ENCODE measurements at places on chromosomes 3 and 15.

DNA sequence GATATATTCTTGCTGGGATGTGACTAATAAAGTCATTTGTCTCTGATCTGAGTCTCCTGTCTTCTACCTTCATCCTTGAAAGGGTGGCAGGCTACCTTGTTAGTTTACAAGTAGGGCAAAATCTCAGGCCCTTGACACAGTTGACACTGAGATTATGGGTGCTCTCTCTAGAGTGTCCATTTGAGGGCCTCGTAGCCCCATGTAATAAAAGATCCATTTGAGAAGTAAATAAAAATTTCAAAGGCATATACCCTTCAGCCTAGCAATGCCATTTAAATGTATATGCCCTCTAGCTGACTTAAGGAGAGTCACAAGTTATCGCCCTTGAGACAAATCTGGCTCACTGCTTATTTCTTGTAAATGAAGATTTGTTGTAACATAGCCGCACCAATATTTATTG, 98.6 kb downstream of the TCF12 start:
- DNase-seq: no peak

- DNase-seq: no peak
These were observed 449.9 kb downstream of the PDCD6IP start for GRCh38 chr3:34248352-34248751.

- DNase-seq: no peak
These were observed 38.8 kb downstream of the PYGO1 start for GRCh38 chr15:55549305-55549704.

GRCh38 chr15:101138913-101139880, 112.7 kb downstream of the CHSY1 start:
- DNase-seq: peak; percentile 33

GRCh38 chr15:68789091-68789490, 31.6 kb downstream of the ANP32A start:
- DNase-seq: no peak

DNA sequence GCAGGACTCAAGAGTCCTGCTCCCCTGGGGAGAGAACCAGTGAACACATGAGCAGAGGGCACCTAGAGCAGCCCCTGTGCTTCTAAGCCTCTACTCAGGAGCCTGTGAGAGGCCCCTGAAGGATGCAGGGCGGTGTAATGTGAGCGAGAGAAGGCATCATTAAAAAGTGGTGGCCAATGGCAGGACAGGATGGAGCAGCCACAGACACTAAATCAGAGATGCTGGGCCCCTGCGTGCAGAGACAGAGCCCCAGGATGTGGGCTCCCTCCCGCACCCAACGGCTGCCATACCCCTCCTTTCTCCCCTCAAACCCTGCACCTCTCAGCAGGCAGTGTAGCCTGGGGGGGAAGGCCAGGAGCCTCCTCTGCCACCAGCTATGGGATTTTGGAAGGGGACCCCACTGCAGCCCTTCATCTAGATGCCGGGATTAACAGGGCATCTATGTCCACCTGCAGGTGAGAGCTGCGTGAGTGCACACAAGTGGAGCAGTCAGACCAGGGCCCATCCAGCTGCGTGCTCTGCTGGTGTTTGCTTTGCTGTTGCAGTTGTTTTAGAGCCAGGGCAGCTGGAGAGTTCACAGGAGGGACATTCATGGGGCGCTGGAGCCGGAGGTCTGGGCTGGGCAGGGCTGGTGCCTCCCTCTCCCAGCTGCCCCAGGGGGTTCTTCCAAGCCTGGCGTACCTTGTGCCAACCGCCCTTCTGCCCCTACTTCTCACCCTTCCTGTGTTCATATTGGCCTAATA, 5.1 kb upstream of the IQSEC1 start:
- DNase-seq: no peak

DNA sequence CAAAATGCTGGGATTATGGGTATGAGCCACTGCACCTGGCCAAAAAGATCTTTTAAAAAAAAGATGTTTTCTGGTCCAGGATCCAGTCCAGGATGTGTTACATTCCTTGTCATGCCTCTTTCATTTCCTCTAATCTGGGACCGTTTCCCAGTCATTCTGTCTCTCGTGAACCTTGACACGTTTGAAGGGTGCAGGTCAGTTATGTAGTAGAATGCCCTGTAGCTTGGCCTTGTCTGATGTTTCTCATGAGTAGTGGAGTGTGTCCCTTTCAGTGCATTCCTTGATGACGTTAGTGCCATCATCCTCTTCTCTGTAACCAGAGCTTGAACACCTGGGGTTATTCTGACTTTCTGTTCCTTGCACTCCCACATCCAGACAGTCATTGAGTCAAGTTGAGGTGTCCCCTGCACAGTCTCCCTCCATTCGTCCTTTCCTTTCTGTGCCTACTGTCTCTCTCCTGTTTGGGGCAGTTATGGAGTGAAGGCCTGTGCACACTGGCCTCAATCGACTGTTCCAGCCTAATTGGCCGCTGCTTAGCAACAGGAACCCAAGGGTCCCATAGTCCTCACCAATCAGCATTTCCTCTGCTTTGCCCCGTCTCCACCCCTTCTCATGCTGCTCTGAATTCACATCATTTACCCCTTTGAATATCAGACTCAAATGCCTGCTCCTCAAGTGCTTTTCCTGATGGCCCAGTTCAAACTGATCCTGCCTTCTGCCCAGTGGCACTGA, 5.5 kb downstream of the FAM81A start:
- DNase-seq: no peak

DNA sequence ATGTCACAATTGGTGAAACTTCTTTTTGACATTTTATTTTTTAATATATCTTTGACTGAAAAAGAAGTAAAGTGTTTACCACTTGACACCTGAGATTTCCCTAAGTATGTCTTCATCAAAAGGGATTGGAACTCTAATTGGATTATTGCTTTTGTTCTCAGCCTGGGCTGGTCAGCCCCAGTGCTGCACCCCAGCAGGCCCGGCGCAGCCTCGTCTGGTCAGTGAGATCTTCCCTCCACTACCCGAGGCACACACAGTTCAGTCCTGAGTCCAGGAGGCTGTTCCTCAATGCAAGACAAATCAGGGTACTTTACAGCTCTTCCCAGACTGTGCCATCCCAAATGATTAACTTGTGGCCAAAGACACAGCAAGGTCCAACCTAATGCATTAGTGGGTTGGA, 146.9 kb upstream of the SEMA6D start:
- DNase-seq: no peak

DNA sequence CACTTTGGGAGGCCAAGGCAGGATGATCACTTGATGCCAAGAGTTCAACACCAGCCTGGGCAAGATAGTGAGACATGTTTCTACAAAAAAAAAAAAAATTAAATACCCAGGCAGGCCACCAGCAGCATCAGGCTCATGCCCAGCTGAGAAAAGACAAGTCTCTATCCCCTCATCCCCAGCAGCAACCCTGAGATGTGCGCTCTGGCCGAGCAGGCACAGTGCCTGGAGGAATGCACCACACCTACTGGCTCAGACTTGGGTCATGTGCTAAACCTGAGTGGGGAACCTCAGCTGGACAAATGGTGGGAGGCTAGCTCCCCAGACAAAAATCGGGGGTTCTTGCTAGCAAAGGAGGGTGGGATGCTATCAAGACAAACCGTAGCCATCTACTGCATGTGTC, 10.2 kb upstream of the CCDC174 start:
- DNase-seq: no peak

GRCh38 chr15:58597943-58598828, 151.3 kb downstream of the ADAM10 start:
- no peak for DNase-seq

DNA sequence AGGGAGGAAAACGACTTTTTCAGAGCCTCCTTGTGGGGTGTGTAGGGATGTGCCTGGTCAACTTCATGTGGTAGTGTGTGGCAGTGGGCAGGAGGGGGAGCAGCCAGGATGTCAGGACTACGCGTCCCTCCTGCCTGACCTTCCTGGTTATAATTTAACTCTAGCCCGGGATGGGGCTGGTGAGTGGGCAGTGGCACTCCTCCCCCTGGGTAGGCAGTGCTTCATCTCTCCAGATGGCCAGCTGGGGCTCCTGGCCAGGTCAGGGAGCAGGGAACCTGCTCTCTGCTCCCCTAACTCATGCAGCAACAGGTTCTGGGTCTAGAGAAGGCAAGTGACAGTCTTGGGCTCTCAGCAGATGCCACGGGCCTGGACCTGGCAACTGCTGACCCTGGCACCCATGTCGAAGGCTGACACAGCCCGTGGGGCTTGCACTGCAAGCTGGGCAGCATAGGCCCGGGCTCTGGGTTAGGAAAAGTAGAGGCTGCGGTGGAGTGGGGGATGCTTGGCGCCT, 2.6 kb downstream of the ITIH4 start:
- DNase-seq: peak; percentile 84

- no peak for DNase-seq
These were observed 1063.1 kb downstream of the NTRK3 start for GRCh38 chr15:87193481-87193880.

DNA sequence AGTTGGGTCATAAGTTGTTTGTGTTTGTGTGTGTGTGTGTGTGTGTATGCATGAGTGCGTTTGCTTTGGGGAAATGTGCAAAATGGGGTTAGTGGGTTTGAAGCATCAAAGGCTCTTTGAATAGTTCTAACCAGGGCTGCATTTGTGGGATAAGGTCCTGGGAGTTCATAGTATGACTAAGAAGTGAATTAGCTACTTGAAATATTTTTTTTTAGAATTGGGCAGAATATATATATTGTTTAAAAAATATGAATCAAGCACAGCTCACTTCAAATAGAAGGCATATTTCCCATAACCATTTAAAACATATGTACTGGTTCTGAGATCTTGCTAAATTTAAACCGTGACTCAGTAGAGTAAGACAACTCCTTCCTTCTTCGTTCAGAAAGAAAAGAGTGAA, 43.1 kb downstream of the IGF2BP2 start:
- no peak for DNase-seq

DNA sequence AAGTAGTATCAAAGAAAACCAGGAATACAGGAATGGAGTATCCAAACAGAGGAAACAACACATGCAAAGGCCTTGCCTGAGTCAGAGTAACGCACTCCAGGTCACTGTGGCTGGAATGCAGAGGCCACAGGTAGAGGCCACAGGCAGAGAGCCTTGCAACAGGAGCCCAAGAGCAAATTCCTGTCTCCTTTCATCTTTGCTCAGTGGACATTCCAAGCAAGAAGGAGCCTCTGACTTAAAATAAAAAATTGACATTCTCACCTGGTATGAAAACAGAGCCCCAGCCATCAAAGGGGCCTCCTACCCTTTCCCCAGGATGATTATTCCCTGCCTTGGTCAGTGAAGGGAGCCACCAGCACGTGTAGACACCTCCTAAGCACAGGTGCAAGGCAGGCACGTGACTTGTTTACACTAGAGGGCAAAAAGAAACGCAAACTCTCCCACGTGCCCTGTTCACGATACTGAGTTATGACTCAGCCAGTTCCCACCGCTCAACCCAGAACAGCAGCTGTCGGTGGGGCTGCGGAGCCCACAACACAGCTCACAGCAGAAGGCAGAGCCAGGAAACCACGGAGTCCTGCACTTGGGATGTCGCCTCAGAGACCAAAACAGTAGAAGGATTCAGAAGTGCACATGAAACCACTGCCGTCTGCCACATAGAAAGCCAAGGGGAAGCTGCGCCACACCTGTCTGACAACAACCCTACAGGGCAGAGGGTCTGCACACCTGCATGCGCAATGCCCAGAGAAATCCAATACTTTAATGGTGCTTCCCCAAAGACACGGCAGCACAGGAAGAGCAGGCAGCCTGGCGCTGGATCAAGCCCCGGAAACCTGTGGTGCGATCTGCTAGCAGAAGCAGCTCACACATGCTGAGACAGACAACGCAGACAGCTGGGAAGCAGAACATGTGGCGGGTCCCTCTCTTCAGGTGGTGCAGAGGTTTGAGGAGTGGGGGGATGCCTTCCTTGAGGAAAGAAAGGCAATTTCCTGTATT, 52.1 kb downstream of the ITGB5 start:
- DNase-seq: peak; percentile 85

DNA sequence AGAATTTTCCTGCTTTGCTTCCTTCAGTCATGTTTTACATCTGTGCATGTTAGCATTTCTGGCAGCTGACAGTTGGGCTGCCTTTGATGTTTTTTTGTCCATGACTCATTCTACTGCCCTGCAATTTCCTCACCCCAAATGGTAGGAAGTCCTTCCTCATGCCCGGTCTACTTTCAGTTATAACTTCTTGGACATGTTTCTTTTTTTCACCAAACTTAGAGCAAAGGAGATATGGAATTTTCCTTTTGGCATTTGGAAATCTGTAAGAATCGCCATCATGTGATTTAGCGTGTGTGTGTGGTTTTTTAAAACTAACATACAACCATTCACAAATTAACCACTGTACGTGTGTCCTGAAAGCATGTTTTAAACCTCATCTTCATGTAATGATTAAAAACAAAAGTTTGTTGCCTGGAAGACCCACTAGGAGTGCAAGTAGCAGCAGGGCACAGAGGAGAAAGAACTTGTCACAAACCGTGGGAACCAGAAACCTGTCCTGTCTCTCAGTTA, 430.7 kb upstream of the CFAP20DC start:
- DNase-seq: peak; percentile 56

DNA sequence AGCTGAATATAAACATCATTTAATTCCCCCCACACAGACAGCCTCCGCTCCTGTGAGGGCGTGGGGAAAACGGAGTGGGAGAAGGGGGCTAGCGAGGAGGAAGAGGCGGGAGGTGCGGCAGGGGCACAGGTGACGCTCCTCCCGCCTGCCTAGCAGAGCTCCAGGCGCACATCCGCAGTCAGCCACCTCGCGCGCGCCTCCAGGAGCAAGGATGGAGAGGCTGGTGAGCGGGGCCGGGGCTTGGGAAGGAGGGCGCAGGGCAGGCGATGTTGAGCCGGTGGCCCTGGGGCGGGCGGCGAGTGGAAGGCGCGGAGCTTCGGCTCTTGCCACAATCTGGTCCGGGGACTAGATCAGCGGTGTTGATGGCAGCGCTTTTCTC, at the start of gene CD200:
TSS of gene CD200 (plus strand) at position 155 of the 379 bp plus-strand sequence. CDS start at position 212, 57 bp downstream.
- DNase-seq: no peak

DNA sequence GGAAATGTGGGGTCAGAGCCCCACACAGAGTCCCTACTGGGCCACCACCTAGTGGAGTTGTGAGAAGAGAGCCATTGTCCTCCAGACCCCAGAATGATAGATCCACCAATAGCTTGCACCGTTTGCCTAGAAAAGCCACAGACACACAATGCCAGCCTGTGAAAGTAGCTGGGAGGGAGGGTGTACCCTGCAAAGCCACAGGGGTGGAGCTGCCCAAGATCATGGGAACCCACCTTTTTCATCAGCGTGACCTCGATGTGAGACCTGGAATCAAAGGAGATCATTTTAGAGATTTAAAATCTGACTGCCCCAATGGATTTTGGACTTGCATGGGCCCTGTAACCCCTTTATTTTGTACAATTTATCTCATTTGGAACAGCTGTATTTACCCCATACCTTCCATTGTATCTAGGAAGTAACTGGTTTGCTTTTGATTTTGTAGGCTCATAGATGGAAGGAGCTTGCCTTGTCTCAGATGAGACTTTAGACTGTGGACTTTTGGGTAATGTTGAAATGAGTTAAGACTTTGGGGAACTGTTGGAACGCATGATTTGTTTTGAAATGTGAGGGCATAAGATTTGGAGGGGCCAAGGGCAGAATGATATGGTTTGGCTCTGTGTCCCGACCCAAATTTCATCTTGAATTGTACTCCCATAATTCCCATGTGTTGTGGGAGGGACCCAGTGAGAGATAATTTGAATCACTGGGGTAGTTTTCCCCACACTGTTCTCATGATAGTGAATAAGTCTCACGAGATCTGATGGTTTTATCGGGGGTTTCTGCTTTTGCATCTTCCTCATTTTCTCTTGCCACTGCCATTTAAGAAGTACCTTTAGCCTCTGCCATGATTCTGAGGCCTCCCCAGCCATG, 49.0 kb downstream of the CD200 start:
- DNase-seq: no peak
